ENCODE measurements at places on chromosomes 4 and X.

DNA sequence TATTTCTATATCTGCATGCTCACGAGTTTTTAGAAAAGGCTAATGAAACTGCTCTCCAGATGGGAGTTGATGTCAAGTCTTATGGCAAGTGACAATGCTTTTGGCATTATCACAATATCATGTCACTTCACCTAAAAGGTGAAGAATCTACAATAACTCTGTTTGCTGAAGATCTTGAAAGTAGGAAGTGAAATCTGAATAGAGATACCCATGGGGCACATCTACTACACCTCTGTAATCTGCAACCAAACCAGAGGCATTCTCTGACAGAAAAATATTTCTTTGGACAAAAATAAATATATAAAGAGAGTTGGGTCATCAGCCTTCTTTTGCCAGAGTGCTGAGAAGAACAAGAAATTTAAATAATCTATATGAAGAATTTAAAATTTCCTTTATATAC is 3.9 kb upstream of the VAMP7 start:
- no peak for DNase-seq

DNA sequence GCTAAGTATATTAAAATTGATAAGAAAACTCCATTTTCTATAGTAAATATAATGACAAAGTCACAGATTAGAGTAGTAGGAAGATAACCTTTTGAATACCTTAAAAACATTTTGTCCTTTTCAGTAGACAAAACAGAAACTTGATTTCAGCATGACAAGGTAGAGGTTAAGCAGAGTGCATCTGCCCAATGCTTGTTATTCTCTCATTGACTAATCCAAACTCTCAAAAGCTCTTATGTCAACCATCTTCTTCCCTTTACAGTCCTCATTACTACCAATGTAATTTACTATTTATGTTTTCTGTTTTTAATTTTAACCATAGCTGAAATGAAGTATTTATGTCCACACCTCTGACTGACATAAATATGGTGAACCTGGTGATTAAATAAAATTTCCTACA is 11.1 kb downstream of the NIPAL1 start:
- DNase-seq = no peak

DNA sequence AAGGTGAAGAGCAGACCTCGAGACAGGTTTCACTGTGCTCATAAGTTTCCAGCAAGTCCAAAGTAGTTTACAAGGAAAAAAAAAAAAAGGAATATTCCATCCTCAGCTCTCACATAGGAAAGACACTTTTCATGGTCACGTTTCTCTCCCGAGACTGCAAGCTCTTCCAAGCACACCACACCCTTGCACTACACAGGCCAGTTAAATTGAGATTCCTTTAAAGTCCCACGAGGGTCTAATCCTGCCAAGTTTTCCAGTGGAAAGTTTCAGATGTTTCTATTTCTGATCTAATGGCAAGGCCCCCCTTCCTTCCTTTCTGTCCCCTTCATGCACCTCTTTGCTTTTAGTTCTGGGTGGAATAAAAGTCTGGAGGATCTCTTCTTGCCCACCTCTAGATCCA is 67.9 kb upstream of the PCDH19 start:
- DNase-seq = no peak

DNA sequence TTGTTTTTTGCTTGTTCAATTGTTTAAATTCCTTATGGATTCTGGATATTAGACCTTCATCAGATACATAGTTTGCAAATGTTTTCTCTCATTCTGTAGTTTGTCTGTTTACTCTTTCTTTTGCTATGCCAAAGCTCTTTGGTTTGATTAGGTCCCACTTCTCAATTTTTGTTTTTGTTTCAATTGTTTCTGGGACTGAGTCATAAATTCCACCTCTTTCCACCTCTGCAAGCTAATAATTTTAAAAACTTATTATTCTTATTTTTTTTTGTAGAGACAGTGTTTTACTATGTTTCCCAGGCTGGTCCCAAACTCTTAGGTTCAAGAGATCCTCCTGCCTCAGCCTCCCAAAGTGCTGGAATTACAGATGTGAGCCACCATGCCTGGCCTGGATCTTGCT is 226.8 kb upstream of the GPRIN3 start:
- no peak for DNase-seq

GRCh38 chr4:184416913-184417734 is 57.2 kb downstream of the IRF2 start:
- no peak for DNase-seq

GRCh38 chrX:20459410-20460350 is 193.0 kb upstream of the RPS6KA3 start:
- DNase-seq = no peak

- DNase-seq = no peak
Measured at GRCh38 chr4:80386281-80386886, 50.9 kb downstream of the CFAP299 start.

- no peak for DNase-seq
Measured at GRCh38 chrX:146278381-146278780, 460.8 kb downstream of the SLITRK2 start.

DNA sequence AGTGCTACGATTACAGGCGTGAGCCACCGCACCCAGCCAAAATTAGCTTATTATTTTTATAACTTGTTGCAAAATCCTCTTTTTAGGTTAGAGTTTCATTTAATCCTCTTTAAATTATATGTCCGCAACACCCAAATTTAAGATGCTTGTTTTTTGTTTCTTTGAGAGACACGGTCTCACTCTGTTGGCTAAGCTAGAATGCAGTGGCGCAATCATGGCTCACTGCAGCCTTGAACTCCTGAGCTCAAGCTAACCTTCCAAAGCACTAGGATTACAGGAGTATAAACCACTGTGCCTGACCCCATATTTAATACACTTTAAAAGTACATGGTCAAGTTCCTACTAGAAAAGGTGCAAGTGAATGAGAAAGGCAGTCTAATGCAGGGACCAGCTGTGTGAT is 2.2 kb downstream of the RBBP7 start:
- DNase-seq = no peak

DNA sequence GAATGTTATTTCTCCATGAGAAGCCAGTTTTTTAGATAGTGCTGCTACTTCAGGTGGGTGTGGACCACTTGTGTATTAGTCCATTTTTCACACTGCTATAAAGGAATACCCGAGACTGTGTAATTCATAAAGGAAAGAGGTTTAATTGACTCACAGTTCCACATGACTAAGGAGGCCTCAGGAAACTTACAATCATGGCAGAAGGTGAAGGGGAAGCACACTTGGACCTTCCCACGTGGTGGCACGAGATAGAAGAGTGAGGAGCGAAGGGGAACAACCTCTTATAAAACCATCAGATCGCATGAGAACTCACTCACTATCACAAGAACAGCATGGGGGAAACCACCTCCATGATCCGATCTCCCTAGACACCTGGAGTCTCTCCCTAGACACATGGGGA is 3.4 kb upstream of the PPID start:
- DNase-seq = no peak

DNA sequence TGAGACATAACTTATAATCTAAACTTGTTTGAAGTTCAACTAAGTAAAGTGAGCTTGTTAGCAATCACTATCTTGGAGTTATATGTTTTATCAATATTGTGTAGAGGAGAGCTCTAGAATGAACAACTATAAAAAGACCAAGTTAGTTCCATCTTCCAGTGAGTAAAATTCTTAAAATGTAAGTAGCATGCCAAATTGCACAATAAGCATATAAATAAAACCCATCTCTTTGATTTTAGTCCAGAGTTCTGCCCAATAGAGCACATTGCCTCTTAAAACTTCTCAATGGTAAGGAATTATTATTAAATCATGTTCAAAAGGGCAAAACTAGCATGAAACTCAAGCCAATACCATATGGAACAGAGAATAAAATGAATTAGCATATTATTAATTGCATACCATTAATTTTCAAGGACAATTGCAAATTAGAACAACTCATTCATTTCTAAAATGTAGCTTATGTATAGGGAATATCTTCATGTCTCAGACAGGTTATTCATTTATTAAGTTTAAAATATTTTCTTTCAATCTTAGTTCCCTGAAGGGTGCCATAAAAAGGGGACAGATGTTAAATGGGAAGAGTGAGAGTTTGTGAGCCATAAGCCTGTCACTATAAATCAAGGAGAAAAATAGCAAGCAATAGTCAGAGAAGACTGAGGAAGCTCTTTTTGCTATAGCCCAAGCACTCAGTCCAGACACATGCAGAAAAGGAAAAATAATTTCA is 507.6 kb downstream of the CENPC start:
- no peak for DNase-seq

DNA sequence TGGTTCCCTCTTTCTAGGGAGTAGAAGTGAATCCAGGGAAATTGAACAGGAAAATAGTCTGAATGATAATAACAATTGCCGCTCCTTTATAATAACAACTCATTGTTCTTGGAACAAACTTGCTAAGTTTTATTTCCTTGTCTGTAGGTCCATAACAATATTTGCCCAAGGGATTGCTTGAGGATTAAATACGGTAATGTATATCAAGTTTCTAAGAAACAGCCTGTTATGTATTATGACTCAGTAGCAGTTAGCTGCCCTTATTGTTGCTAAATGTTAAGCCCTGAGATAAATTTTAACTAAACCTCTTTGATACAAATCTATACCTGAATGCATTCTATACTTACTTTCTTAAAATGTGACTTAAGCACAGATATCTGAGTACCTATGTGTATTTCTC is 215.9 kb upstream of the AADAT start:
- DNase-seq = no peak

DNA sequence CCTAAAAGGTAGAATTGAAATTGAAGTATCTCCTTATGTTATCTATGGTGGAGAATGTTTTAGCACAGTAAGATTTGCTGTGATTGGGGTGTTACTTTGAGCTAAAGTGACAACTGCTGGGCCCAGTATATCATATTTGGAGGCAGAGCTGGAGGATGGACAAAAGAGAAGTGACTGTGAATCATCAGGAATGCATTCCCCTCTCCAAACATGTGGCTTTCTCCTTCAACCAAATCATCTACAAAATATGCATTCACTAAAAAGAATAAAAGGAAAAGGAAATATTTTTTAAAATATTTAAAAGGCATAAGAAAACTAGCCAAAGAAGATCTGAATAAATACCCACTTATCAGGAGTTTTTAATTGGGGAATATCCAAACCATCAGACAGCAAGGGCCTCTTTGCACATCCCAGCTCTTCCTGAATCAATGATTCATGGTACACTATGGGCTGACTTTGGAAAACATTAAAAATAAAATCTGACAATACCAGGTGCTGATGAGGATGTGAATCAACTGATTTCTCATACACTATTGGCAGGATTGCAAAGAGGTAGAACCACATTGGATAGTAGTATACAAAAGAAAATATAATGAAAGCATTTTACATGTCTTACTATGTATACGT is 671.7 kb upstream of the NR3C2 start:
- peak; percentile 39 for DNase-seq

DNA sequence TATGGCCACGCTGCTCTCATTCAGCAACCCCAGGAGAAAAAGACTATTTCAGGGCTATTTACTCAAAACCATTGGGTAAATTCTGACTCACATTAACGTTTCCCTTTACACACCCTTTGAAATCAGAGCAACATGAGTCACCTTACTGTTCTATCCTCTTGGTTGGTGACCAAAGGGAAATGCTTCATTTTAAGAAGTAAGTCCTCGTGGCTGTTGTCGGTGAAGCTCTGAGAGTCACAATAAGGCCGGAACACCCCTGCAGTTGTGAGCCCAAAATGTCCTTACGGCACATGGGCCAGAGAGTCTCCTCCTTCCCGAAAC is 56.3 kb upstream of the SPRY1 start:
- DNase-seq = peak; percentile 96

GRCh38 chrX:130691576-130691975 is 211.4 kb downstream of the ENOX2 start:
- DNase-seq = no peak

- no peak for DNase-seq
Measured at GRCh38 chr4:1597021-1597931, 86.8 kb downstream of the FAM53A start.

DNA sequence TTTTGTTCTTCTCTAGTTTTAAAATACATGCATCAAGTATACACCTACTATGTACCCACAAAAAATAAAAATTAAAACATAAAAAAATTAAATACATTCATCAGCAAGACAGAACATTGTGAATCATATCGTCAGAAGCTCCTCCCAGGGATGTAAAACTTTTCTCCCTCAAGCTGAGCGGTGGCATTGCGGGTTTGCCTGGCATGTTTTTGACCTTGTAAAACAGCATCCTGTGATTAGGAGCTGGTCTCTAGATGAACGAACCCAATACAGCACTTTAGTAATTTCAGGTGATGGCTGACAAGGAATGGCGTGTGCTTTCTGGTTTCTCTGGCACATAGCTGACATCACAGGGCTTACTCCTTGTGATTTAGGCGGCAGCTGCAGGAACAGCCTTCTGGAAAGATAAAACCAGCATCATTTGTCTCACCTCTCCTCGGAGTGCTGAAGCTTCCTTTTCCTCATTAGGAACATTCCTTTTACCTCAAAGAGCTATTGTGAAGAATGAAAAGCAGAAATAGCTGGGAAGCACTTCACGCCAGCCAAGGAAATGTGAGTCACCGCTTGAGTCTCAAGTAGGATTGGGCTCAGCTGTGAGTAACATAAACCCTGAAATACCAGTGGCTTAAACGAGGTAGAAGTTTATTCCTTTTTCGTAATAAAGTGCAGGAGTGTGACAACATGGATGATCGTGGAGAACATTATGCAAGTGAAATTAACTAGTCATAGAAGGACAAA is 44.3 kb downstream of the NYX start:
- peak; percentile 54 for DNase-seq

DNA sequence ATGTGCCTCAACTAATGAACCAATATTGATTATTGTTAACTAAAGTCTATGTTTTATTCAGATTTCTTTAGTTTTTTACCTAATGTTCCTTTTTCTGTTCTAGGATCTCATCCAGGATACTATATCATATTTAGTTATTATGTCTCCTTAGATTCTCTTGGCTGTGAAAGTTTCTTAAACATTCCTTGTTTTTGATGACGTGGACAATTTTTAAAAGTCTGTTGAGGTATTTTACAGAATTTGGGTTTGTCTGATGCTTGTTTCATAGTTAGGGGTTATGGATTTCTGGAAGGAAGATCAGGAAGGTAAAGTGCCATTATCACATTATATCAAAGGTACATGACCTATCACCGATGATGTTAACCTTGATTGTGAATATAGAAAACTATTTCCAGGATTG is 18.2 kb upstream of the MCTS1 start:
- no peak for DNase-seq

GRCh38 chr4:10212400-10212799 is 95.8 kb upstream of the WDR1 start:
- DNase-seq = peak; percentile 50

All from kidney capillary endothelial cell (primary cell).